ENCODE measurements at places on chromosomes 5 and 9.

GRCh38 chr9:99474186-99474585 lies 252.1 kb downstream of the SEC61B start:
- DNase-seq = no peak

GRCh38 chr5:171311322-171312077 lies 2.5 kb downstream of the TLX3 start:
- DNase-seq = no peak

DNA sequence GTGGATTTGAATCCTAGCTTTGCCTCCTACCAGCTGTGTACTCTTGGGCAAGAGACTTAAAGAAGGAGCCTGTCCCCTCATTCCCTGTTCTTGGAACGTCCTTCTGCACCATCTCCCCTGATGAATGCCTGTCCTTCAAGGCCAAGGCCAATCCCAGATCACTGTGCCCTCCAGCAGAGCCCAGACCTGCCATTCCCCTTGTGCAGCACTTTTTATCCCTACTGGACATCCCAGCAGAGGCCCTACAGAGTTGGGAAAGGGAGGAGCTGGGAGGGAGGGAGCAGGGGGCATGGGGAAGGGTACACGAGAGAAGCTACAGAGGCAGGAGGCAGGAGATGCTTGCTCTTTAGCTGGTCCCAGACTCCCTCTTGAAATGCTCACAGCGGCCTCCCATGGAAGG lies 223.9 kb downstream of the PBX3 start:
- DNase-seq = no peak

- no peak for DNase-seq
These were observed 27.0 kb downstream of the GRIN3A start for GRCh38 chr9:101711330-101711941.
